ENCODE measurements at places on chromosomes 11 and 22. TPM values are rescaled to one million over a fixed set of nuclear protein-coding genes. Genes with fewer than 3 reads are reported as not detected.

DNA sequence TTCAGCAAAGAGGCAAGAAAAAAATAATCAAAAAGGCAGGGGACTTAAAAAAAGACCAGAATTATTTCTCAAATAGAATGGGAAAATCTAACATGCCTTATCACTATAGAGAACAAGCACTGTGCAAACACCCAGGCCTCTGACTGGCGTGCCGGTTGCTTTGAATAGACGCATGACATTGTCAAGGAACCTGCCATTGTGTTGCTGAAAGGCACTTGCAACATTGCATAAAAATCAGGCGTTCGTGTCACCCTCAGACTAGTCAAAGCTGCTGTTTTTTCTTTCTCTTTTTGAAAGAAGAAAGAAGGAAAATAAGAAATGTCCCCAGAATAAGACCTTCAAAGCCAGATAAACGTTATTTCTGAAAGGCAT is 549.3 kb upstream of the CADM1 start:
- no peak for DNase-seq

DNA sequence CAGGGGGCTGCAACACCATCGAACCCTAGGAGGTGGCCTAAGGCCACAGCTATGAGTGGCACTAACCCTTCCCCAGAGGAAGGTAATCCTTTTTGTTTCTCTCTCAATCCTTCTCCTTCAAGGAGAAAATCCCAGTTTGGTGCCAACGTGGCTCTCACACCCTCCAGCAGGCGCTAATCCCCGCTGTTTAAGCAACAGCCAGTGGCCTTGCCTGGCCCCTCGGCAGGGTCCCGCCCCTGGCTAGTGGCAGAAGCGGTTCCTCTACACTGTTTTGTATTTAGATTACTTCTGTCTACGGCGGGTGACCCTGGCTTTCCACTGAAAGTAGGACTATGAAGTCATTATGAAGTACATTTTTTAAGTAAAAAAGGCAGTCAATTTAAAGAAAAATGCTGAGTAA is 15.5 kb downstream of the GNAZ start:
- DNase-seq: no peak

- DNase-seq: no peak
These were observed 964.5 kb upstream of the CHORDC1 start for GRCh38 chr11:91187314-91187713.

Gene POTEH
- total RNA-seq: not detected

Data from heart right ventricle (tissue), 16 donors.